ENCODE measurements at places on chromosomes 1 and 21.

DNA sequence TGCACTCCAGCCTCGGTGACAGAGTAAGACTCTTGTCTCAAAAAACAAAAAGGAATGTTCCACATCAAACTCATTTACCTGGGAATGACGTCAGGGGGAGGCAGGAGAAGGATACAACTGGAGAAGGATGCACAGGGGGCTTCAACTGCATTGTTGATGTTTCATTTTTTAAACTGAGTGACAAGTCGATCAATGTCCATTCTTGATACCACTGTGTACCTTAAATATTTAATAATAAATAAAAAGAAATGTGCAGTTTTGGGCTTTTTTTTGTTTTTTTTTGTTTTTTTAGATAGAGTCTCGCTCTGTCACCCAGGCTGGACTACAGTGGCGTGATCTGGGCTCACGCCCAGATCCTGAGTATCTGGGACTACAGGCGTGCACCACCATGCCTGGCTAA, 35.8 kb downstream of the PLEKHO1 start:
- DNase-seq: no peak

DNA sequence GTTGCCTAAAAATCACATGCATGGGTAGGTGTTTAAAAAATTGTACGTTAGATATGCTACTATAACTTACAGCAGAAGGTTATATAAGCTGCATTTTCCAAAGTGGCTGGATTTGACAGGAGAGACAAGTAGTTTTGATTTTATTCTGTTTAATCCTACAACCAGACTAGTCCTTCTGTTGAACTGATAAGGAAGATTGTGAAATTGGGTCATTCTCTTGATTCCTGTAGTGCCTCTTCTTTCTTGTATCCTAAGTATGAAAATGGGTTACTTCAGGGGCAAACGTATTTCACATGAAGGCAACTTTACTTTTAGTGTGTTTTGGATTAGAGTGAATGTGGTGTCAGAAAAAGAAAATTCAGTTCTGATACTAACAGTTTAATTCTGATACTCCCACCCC, 19.0 kb downstream of the CDC42 start:
- DNase-seq: no peak

- no peak for DNase-seq
Observed at GRCh38 chr1:198764748-198765147, 125.9 kb downstream of the PTPRC start.

- DNase-seq: no peak
Observed at GRCh38 chr1:40042341-40042740, 1.8 kb downstream of the CAP1 start.

DNA sequence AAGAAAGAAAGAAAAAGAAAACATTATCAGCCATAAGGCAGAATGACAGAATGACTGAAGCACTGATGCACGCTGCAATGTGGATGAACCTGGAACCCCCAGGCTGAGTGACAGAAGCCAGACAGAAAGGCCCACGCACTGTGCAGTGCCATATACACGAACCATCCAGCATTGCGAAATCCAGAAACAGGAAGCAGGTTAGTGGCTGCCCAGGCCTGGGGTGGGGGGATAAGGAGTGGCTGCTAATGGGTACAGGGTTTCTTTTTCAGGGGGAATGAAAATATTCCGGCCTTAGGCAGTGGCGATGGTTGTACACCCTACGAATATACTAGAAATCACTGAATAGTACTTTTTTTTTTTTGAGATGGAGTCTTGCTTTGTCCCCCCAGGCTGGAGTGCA, 57.0 kb downstream of the CHD5 start:
- no peak for DNase-seq

GRCh38 chr1:39301606-39302005, 97.1 kb downstream of the MACF1 start:
- no peak for DNase-seq

DNA sequence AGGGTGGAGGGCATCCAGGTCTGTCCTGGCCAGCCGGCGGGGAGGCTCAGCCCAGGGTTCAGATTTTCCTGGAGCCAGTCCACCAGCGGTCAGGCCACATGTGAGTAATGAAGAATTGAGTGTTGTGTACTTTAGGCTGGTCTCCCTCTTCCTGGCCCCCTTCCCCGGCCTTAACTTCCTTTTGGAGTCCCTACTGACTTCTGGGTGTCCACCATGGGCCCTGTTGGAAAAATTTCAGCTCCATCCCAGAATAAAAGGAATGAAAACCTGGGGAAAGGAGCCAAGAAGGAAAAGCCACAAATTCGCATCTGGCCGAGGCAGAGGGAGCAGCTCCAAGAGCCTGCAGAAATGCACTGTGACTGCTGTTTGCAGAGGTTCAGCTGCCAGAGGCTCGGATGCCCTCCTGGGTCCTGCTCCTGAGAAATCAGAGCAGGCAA, 35.5 kb upstream of the HHAT start:
- no peak for DNase-seq

DNA sequence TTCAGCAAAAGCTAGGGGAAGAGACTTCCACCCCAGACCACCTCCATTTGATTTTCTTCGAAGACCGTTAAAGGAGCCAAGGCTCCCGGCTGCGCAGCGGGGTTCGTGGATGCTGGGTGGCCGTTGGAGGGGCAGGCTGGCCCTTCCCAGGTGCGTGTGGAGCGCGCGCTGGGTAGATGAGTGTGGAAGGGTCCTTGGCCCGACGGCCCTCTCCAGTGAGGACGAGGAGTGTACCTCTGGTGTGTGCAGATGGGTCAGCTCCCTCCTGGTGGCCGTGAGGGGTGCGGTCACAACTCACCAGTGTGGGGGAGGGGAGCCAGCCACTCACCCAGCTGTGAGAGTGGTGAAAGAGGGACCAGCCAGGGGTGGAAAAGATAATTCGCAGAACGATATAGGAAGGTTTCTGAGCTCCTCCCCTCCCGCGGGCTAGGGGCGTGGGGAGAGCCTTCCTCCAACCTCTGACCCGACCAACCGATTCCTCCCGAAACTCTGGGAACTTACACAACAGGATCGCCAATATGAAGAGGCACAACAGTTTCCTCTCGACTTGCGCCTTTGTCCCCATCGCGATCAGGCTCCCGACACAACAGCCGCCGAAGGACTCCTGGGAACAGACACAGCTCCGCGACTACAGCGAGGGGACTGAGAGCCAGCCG, at the start of gene F11R:
Gene F11R, minus strand, starts transcription at position 644 of the 656 bp plus-strand sequence. Its CDS starts 79 bp downstream, at position 565.
- DNase-seq: no peak
